ENCODE measurements at places on chromosomes 1 and 21.

DNA sequence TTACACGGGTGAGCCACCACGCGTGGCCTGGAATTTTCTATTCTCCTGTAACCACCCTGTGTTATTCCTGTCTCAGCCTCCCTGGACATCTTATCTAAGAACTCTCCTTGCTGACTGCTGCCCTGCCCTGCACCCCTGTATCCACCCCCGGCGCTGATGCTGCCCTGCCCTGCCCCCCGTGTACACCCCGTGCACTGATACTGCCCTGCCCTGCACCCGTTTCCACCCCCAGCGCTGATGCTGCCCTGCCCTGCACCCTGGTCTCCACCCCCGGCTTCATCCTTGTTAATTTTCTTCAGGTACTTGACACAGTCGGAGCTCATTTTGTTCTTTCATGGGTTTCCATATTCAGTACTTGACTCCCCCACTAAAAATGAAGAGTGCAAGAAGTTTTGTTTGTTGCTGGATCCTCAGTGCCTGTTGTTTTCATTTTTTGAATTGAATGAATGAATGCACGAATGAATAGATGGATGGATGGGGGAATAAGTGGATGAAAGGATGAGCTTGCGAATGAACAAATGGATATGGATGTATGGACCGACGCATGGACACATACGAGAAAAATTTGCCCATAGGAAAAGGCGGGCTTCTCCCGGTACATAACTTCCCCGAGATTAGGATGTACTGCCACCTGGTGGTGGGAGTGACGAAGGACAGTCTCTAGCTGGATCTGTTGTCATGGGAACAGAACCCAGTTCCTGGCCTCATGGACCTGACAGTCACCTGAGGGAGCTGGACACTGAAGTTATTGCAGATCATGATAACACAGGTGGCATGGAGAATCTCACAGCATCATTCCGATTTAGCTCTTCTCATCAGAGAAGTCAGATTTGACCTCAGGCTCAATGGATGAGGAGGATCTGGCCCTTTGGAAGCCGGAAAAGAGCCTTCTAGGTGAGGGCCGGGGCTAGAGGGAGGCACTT lies 14.9 kb downstream of the AADACL4 start:
- DNase-seq = peak; percentile 64

DNA sequence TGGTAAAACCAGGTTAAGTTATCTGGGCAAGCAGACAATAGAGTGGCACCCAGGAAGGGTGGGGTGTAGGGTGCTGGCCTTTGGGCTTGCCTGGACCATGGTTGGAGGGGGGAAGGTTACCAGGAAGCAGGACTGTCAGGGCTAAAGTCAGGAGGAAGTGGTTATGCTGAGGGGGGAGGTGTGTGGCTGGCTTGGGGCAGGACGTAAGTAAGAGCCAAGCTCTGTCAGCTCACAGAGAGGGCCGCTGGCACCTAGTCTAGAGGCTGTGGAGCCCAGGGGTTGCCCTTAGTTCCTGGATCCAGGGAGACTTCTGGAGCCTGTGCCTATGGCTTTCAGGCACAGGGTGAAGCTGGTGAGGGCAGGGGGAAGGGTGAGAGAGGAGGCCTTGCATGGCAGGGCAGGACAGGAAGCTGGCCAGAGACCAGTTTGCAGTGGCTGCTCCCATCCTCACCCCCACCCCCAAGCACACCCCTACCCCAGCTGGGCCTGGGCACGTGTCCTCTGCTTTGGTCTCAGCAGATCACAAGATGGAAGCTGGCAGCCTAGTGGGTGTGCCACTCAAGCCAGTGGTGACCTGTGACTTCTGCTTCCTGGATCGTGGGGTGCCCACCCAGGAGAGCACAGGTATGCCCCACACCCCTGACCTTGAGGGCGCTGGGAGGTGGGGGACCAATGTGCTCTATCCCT lies 20.5 kb upstream of the SMYD3 start:
- no peak for DNase-seq

GRCh38 chr1:81406292-81406999 lies 394.3 kb upstream of the ADGRL2 start:
- DNase-seq = no peak

DNA sequence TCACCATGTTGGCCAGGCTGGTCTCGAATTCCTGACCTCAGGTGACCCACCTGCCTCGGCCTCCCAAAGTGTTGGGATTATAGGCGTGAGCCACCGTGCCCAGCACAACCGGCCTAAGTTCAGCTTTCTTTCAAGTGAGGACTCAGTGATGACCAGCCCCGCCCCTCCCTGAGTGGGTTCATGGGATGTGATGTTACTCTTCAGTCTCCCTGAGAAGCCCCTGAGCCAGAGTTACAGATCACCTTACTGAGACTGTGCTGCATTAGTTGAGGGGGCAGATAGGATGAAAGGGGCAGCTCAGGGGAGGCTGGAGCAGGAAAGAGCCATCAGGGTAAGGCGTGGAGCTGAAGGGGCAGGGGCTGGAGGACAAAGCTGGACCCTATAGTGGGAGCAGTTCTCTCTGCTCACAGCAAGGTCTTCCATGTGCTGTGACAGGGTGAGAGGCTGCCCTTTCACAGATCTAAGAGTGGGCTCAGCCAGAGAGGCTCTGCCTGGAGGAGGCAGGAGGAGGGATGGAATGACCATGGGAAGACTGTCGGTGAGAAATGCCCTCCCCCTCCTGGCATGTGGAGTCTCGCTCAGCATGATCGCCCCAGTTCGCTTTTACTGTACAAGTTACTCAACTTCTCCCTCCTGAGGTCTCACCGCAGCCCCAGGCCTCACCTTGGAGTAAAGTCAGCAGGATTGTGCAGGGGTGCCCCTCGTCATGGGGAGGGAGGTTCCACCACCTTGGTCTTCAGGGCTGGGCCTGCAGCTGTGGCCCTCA lies 13.4 kb downstream of the SH2D2A start:
- no peak for DNase-seq

GRCh38 chr1:94875794-94876193 lies 51.1 kb downstream of the CNN3 start:
- no peak for DNase-seq

- no peak for DNase-seq
Measured at GRCh38 chr21:41369920-41370839, 8.4 kb downstream of the MX2 start.

- no peak for DNase-seq
Measured at GRCh38 chr21:28952686-28953085, 40.0 kb downstream of the LTN1 start.

- no peak for DNase-seq
Measured at GRCh38 chr1:234469376-234469775, 9.6 kb downstream of the TARBP1 start.

DNA sequence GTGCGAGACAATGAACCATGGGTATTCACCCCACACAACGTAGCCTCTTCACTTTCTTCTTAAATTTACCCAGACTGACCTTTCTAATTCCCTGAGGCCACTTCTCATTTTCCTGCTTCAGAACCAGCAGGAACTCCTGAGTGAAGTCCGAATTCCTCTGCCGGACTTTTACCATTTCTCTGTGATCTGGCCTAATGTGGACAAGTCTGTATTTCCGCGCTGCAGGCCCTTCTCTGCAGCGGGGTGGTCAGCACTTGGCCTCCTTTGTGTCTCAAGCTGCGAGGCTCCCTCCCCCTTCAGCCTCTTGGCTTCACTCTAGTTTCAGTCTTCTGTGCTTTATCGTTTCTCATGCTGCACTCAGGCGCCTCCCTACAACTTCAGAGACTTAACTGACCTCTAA lies 9.4 kb upstream of the CTBS start:
- no peak for DNase-seq

GRCh38 chr1:245952383-245953026 lies 554.6 kb downstream of the SMYD3 start:
- no peak for DNase-seq

DNA sequence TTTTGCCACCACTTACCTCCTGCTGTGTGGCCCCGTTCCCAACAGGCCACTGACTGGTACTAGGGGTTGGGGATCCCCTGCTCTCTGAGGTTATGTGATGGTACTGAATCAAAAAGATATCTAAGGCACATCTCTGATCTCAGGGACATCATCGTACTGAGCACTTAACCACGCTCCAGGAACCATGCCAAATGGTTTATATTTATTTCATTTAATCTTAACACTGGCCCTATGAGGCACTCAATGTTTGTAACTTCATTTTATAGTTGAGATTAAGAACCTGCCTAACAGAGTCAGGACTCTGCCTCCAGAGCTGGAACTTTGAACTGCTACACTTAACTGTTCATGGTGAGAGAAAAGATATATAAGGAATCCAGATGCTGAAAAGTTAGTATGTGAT lies 98.0 kb upstream of the HP1BP3 start:
- DNase-seq = peak; percentile 11

DNA sequence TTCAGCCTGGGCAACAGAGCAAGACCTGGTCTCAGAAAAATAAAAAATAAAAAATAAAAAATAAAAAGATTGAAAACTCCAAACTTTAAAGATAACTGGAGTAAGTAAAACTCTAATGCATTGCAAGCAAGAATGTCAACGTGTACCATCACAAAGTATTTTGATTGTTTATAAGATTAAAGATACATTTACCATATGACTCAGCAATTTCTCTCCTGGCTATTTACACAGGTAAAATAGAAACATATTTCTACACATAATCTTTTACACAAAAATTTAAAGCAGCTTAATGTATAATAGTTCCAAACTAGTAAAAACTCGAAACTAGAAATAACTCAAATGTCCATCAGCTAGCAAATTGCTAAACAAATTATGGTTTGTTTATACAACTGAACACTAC lies 456.1 kb upstream of the RGS18 start:
- no peak for DNase-seq

DNA sequence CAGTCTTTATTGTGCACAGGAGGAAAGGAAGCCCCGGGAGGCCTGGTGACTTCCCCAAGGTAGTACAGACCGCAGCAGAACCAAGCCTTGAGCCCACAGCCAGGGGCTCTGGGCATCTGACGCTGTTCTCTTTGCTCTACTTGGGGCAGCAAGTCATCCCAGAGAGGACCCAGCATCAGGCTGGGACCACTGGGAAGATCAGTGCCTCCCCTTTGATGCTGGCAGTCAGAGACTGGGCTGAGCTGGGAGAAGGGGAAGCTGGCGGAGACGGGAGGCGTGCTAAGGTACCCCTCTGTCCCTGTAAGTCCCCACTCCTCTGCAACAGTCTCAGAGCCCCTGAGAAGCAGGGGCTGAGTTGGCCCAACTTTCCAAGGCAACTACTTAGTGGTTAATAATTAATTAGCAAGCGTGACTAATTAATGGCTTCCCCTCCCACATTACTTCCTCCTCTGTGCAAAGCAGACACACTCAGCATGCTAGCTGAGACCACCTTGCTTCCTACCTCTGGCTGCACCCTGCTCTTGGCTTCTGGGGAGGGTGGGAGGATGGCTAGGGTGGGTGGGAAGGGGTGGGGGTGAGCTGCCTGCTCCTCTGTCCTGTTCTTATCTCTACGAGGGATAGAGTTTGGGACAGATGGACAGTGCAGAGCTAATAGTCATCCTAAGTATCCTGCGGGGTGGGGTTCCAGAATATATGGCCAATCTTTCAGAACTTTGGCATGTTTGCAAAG lies 1.3 kb downstream of the INAVA start:
- no peak for DNase-seq

- DNase-seq = no peak
Measured at GRCh38 chr1:109243221-109243620, 6.1 kb upstream of the CELSR2 start.

DNA sequence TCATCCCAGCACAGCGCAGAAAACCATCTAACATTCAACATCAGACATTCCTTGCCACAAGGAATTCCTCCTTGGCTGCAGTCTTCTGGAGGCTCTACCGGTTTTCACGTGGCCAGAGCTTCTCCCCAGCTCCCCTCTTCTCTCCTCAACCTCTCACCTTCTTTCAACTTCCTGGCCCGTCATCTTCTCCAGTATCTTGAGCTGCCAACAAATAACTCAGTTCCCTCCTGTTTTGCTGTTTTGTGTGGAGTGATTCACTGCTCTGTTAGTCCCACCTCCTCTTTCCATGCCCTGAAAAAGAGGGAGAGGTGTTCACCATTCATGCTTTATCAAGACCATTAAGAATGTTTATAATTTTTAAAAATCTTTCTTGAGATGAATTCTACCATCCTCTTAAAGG lies 32.6 kb downstream of the PIGM start:
- DNase-seq = no peak

DNA sequence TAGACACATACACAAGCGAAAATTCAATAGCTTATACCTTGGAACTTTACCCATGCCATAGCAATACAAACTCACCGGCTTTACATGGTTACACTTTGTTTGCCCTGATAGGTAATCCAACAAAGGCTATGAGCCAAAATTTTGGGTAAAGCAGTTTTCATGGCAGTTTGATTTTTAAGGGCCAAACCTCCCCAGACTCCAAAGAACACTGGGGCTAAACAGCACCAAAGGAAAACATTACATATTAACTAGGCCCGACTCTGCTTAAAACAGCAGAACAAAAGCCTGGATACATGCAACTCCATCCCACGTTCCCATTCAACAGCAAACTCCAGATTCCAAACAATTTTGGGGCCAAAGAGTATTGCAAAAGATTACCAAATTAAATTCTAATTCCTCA lies 4.4 kb upstream of the TMEM125 start:
- peak; percentile 76 for DNase-seq

DNA sequence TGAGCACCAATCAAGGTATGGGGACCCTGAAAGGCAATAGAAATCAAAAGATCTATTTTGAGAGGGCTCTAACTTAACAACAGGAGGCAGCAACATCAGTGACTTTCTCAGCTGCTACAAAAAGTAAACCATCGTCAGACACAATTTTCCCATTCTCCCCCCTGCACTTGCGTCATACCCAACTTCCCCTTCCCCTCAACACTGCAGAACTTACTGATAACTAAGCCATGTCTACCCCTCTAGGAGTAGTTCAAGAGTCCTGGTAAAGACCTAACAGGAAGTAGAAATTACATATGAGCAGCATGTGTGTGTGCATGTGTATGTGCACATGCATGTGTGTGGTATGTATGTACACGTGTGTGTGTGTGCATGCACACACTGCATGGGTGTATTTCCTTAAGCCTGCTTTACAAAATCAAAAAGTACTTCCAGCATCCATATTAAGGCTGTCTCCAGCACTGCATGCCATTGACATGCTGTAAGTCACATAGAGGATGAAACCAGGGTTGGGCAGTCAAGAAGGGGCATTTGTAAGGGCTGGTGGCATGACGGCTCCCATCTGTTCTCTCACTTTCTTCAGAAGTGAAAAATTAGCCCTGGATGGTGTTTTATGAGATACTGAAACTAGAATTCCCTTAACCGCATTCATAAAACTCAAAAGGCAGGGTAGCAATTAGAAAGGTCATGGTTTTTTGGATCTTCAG lies 460.1 kb upstream of the RUNX1 start:
- no peak for DNase-seq

- no peak for DNase-seq
Measured at GRCh38 chr1:39737546-39738169, 1.0 kb upstream of the PPIE start.

DNA sequence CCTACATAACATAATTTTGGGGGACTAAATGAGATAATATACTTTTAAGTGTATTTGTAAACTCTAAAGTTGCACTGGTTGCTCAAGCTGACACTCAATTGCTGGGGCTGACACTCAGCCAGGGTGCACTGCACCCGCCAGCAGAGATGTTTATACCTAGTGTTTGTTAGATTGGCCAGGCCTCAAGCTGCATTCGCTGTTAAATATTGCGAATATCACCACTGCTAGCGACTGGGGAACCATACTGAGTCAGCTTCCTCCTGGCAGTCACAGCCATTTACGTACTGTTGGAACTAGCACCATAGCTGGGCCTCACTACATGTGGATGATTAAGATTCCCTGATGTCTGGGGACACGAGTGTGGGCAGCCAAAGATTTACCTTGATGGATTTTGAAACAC lies 12.7 kb upstream of the RWDD3 start:
- DNase-seq = no peak

- DNase-seq = peak; percentile 88
Measured at GRCh38 chr1:207825719-207826556, 74.1 kb downstream of the CD46 start.

GRCh38 chr1:3234956-3235355 lies 166.0 kb downstream of the PRDM16 start:
- no peak for DNase-seq
